ENCODE measurements at places on chromosomes 1 and 21.

GRCh38 chr1:84715342-84716019 lies 25.2 kb upstream of the SSX2IP start:
- no peak for DNase-seq

GRCh38 chr1:4045397-4046010 lies 145.4 kb upstream of the C1orf174 start:
- no peak for DNase-seq

DNA sequence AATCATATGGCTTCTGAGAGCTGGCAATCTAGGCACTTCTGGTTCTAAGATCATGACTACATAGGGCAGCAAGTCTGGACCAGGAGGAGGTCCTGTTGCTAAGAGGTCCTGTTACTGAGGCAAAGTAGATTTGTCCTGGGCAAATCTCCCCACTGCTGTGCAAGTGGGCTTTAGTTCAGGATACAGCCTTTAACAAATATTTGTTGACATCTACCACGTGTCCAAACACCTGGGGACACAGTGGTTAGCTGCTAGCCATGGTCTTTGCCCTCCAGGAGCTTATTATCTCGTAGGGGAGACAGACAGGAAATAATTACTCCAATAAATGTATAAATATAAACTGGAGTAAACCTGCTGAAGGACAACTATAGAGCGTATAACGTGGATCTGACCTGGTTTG lies 3.2 kb downstream of the CGN start:
- no peak for DNase-seq

GRCh38 chr1:44464361-44464760 lies 59.3 kb downstream of the RNF220 start:
- DNase-seq: no peak

- DNase-seq: no peak
Measured at GRCh38 chr1:24484199-24484598, 18.4 kb upstream of the RCAN3 start.

- DNase-seq: no peak
Measured at GRCh38 chr1:54798769-54799641, 2.1 kb downstream of the TTC22 start.

DNA sequence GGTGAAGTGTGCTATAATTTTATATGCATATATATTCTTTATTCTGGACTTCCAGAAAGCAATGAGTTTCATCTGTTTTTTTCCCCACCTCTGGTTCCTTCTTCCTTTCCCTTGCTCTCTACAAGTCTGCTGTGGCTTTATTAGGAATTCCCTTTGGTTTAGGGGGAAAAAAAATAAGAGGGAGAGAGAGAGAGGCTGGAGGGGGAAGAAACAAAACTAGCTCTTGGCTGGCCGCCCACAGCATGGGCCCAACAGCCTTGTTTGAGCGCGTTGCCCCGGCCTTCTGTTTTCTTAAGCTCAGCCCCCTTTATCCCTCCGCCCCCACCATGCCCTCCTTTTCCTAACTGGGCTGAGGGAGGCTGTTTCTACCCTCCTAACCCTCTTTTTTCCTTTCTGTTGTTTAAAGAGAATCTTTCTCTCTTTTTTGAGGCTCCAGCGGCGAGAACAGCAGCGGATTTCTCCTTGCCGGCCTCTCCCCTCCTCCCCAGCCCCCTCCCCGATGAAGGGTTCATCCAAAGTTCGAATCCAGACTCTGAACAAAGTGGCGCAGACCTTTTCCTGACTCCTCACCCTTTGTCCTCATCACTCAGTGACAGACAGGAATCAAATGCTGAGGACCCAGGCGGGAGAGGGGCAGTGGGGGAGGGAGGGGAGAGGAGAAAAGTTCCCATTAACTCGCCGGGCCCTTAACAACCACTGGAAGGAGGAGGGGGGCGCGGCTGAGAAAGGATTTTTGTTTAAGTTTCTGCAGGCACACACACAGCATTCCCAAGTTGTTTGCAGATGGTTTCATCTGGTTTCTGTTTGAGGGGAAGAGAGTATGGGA lies 29.7 kb downstream of the PBX1 start:
- DNase-seq: peak; percentile 90

DNA sequence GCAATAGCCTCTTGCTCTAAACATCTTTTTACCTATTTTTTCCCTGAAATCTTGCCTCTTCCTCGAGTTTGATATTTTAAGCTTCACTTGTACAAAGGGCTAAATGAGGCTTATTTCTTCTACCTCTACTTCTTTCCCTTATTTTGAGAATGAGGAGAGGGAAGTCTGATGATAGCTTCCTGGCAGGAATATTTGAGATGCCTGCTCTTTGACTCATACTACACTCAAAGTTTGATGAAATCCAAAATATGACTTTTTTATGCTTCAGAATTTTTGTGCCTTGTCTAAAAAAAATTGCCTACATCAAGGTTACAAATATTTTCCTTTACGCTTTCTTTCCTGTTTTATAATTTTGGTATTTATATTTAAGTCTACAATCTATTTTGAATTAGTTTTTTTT lies 624.4 kb upstream of the PLXNA2 start:
- no peak for DNase-seq

DNA sequence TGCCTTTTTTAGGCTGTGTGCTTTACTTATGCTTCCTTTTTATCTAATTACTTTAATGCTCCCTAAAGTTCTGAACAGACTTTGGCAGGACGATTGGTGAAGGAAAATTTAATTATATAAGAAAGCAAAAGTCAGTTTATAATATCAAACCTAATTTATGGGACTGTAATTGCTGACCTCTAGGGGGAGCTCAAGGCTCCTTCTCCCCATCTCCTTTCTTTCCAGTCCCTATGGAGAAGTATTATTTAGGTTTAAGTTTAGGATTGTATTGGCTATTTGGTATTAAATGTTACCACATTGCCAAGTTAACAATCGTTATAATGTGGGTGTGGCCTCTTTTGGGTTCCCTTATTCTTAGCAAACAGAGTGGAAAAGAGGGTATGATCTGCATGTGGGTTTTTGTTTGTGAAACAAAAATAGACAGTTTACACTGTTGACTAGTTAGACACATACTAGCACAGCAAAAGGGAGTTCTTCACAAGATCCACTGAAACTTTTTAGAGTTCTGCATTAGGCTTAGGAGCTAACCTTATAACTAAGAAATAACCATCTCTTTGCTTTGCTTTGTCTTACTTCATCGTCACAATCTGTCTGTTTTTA lies 48.2 kb upstream of the TNFSF4 start:
- no peak for DNase-seq

- no peak for DNase-seq
Measured at GRCh38 chr1:36367066-36367465, 18.7 kb downstream of the STK40 start.

DNA sequence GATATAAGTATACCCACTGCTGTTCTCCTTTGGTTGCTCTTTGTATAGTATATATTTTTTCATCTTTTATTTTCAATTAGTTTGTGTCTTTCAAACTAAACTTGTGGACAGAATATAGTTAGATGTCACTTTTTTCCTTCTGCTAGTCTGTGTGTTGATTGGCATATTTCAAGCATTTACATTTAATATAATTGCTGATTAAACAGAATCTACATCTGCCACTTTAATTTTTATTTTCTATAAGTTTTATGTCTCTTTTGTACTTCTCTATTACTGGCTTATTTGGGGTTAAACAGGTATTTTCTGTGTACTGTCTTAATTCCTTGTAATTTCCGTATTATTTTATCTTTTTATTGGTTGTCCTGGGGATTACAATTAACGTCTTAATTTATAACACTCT lies 74.4 kb upstream of the CHODL start:
- no peak for DNase-seq

- DNase-seq: no peak
Measured at GRCh38 chr1:9555942-9556341, 16.7 kb downstream of the SLC25A33 start.

DNA sequence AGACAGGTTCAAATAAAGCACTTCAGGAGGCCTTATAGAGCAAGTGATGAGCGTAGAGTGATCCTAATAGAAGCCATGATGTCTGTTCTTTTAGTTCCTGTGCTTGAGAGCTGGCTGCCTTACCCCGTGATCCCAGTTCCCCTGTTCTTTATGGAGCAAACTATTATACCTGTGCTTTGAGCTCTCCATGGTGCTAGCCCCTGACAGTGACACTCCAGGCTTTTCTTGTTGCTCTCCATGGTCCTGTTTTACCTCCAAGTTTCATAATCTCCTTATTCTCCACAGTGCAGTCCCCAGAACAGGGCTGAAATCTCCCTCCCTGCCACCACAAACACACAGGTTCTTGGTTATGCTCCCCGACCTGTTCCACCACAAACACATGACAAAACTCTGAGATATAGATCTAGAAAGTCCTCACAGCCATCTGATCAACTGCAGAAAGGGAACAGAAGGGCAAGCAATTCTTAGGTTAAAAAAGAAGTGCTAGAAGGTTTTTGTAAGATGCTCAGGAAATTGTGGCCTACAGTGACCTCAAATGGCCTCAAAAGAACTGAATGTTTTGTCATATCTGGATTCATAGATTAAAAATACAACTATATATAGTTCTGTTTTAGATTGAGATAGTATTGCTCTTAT lies 6.0 kb downstream of the CADM3 start:
- peak; percentile 67 for DNase-seq

GRCh38 chr1:186187601-186188000 lies 187.5 kb downstream of the TPR start:
- no peak for DNase-seq

GRCh38 chr1:26853156-26853555 lies 9.8 kb upstream of the SFN start:
- DNase-seq: no peak

GRCh38 chr1:210821615-210822014 lies 312.3 kb downstream of the KCNH1 start:
- DNase-seq: no peak

- DNase-seq: no peak
Measured at GRCh38 chr1:204973449-204973848, 69.6 kb upstream of the CNTN2 start.

- no peak for DNase-seq
Measured at GRCh38 chr1:60504206-60504840, 430.8 kb upstream of the C1orf87 start.

- no peak for DNase-seq
Measured at GRCh38 chr1:9376886-9377333, 84.2 kb downstream of the SPSB1 start.

GRCh38 chr1:6248932-6249738 lies 5.2 kb downstream of the HES3 start:
- DNase-seq: no peak

DNA sequence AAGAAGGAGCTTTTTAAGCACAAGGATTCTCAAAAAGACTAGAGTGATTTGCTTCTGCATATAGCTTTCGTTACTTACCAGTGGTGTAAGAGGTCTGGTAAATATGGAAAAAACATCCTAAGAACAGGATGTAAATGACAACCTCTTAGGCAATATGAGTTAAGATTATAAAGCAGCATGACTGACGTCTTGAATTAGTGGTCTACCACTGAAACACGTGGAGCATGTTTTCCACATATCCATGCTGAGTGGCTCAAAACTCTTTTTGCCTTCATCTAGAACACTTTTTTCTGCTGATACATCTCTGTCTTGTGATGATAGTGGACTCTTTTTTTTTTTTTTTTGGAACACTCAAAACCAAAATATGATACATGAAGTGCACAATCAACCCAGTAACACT lies 44.6 kb downstream of the RCAN1 start:
- no peak for DNase-seq

- DNase-seq: no peak
Measured at GRCh38 chr1:239678181-239678580, 291.8 kb downstream of the CHRM3 start.

All from left renal cortex interstitium (tissue), 4 donors.